Cerebellar nuclear complex (tissue), 1 donor: ENCODE measurements at places on chromosomes 16 and 17.
A peak's percentile ranks its signal among the peaks of the same experiment; 100 is the strongest.

DNA sequence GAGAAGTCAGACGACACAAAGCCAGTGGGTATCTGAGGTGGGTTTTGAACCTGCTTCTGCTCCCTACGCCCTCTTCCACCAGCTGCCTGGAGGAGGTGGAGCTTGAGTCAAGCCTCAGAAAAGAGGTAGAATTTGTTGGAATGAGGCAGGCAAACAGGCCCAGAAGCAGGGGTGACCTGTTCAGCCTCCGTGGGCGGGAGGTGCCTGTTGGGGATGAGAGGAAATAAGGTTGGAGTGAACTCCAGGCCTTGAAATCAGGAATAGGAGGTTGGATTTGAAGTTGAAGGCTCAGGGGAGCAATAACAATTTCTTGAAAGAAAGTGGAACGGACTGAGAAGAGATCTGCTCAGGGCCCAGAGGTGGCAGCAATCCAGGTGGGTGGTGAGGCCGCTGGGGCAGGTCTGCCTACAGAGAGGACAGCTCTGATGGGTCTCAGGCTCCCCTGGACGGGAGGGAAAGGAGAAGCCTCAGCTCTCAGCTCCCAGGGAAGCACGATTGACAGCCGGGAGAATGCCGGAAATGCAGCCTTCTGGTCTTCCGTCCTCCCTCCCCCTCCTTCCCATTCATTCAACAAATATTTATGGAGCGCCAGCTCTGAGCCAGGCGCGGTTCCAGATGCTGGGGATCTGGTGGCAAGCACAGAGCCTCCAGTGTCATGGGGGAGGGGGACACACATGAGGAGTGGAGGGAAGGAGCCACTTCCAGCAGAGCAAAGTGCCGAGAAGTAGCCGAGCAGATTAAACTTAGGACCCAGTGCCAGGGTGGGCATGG is 61.9 kb upstream of the CIBAR2 start:
- no peak for DNase-seq

- no peak for DNase-seq
These were observed 14.0 kb downstream of the HS3ST3A1 start for GRCh38 chr17:13587487-13588338.

GRCh38 chr16:85507342-85507741 is 105.8 kb upstream of the GSE1 start:
- no peak for DNase-seq

DNA sequence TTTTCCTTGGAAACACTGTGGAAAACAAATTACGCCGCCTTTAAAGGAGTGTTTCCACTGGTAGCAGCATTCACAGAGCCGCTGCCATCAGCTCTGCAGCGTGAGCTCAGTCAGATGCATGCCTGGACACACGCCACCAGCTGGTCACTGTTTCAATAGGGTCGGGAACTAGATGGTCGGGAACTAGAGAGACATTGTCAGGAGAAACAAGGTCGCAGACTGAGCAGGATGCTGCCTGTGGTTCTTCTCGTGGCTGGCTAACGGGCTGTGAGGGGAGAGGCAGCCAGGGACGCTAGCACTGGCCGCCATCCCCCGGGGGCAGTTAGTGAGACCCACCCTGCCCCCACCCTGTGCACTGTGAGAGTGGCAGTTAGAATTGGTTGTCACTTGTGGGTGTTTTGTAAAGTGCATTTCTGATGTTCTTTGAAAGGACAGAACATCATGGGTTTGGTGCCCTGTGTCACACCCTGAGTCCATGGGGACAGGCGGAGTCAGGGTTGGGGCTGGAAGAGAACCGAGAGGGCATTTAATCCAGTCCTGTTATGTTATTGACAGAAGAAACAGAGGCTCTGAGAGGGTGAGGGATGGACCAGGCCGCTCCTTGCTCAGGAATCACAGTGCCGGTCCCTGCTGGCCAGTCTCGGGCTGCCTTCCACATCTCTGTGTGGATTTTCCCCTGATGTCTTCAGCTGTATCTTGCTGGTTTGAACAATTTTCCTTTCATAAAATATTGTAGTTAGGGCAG is 86.3 kb downstream of the SPECC1 start:
- no peak for DNase-seq

GRCh38 chr16:29836623-29837022 is 16.4 kb downstream of the MVP start:
- no peak for DNase-seq

GRCh38 chr17:811051-811784 is 29.1 kb downstream of the MRM3 start:
- DNase-seq: no peak

- no peak for DNase-seq
These were observed 226.8 kb downstream of the CPPED1 start for GRCh38 chr16:12576878-12577277.

DNA sequence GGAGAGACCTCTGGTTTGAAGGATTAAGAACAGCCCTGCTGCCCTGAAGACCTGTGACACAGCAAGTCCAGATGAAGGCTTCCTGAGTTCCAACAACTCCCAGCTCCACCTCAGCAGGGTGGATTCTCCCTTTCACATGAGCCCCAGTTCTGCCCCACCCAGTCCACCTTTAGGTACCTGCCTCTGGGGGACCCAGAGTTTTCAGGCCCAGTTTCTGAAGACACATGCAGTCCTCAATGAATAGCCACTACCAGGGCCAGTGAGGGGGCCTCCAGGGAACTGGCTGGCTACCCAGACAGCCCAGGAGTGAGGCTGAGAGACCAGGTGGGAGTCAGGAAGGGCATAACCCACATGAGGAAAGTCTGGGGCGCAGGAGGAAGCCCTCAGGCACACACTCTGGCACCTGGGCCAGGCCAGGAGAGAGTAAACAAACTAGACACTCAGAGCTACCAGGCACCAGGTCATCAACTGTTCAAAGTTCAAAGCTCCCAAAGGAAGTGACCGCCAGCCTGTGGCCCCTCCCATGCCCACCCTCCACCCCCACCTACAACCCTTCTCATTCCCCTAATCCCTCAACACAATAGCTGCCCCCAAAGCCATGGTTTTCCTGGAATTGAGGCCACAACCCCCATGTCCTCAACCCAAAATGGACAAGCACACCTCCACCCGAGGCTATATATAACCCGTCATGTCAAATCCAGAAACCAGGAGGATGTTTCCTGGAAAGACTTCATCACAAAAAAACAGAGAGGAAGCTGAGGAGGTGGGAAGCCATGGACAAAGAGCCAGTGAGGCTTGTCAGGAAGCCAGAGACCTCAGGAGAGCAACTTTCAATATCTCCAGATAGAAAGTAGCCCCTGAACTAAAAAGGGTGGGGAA is 2.1 kb downstream of the MYO18A start:
- no peak for DNase-seq

GRCh38 chr17:66711401-66711800 is 123.5 kb upstream of the CACNG5 start:
- no peak for DNase-seq

DNA sequence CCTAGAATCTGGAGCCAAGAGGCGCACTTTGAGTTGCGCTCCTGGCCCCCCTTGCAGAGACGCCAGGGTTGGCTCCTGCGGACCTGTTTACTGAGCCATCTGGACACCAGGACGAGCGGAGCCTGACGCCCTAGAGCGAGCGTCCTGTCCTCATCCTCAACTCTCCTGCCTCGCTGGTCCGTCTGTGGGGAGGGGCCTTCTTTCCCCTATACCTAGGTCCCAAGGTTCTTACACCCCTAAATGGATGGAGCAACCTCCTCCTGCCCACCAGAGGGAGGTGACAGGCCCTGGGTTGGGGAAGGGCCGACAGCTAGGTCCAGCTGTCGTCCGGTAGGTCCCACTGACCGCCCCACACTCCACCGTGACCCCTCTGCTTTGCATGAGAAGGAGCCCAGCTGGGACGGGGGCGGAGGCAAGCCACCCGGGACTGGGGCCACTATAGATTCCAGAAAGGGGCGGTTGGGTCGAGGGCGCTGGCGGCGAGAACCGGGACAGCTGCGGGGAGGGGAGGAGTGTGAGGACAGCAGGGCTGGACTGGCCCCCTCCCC is 3.1 kb upstream of the LHX1 start:
- peak; percentile 74 for DNase-seq

GRCh38 chr16:10253409-10253808 is 71.2 kb upstream of the GRIN2A start:
- no peak for DNase-seq
